ENCODE measurements at places on chromosomes 7 and 10.

DNA sequence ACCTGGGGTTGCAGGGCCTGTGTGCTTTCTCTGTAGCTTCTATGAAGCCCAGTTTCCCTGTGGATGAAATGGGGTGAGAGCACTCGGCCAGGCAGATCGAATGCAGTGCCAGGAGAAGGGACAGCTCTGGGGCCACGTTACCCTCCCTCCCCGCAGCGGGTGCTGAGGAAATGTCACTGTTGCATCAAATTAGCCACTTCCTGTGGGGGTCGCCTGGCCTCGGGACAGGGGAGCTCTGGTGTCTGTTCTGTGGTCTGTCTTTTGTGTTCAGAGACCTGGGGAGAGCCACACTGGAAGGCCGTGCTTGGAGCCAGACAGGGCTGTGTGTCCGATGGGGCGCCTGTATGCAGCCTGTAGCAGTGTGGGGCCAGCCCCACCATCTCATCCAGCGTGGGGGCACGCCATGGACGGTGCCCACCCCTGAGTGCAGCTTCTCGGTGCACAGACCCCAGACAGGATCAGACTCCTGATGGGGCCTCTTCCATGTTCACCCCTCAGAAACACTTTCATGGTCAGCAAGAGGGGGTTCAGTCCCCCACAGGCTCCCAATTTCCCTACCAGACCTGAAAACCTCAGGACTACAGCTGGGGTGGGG, 13.6 kb downstream of the TTYH3 start:
- DNase-seq = peak; percentile 59

- DNase-seq = no peak
These were observed 16.3 kb upstream of the SLC29A4 start for GRCh38 chr7:5266191-5267028.

GRCh38 chr10:85603151-85603940, 763.2 kb downstream of the GRID1 start:
- no peak for DNase-seq

- DNase-seq = no peak
These were observed 134.7 kb upstream of the AKR1E2 start for GRCh38 chr10:4691301-4691700.

DNA sequence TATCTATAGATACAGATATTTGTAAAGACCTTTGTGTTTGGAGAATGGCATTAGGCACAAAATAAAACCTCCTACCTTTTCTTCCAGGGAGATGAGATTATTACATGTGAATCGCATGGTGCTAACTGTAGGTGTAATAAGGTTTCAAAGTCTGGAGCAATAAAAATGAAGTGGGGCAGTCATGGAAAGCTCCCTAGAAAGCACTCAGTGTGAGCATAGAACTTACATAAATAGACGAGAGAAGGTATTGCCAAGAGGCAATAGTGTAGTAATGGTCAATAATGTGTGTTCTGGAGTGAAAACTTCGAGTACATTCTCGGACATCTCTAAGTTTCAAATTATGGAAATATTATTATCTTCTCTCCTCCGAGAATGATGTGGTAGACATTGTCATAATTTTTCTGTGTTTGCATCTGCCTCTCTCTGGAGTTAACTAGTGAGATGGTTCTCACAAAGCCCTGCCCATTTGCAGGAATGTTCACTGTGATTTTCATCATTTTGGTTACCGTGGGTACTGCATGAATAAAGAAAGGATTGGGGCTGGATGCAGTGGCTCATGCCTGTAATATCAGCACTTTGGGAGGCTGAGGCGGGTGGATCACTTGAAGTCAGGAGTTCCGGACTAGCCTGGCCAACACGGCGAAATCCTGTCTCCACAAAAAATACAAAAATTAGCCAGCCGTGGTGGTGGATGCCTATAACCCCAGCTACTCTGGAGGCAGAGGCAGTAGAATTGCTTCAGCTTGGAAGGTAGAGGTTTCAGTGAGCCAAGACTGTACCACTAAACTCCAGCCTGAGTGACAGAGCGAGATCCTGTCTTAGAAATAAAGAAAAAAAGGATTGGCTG, 10.6 kb downstream of the VIM start:
- DNase-seq = no peak

DNA sequence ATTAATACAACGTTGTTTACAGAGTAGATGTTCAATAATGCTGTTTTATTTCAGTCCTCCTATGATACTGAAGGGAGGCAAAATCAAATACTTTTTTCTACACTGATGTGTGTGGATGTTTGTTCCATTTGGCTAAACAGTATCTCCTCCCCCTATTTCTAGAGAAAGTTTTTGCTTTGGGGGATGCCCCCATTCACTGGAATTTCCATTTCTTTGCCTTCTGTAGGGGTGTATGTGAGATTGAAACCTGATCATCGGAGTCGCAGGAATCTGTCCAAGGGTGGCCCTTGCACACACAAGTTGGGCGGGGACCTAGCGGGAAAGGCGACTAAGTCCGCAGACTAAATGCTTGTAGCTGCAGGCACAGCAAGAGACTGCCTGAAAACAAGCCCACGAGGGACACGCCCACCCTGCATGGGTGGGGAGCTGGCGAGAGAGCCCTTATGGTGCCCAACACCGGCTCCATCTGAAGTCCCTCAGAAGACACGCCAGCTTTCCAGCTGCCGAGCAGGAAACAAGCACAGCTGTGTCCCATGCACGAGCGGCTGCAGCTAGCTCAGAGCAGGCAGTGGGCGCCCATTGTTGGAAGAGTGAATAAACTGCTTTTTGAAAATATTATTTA, 58.0 kb downstream of the ESYT2 start:
- DNase-seq = no peak

DNA sequence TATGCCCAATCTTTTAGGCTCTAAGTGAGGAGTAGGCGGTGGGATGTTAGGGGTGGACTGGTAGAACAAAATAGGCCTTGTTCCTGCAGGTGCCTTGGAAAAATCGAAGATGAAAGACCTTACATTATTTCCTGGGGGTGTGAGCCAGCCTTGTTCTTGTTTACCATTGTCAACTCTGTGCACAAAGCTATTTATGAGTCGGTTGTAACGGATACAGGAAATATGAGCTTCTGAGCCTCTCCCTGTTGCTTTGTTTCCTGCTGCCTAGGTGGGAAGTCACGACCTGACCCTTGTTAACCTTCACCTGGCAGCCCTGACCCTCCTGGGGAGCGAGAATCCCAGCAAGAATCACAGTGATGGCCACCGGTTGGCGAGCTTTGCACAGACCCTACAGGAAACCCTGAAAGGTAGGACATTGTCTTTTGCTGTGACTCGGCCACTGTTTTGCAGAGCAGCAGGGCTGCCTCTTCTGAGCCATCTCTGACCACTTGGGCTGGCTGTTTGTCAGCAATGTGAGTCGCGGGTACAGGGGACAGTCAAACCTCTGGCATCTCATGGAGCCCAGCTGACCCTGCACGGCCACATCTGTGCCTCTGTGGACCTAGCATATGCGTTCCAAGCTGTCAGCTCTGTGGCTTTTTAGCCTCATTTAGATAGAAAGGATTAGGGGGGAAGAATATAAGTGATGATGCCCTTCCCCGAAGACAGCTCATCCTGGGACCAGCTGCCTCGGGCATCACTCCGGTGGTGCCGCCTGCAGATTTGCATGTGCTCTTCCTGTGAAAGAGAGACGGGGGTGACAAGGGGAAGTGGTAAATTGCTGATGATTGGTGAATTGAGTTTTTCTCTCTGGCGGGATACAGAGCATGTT, 102.1 kb upstream of the ANLN start:
- DNase-seq = no peak

GRCh38 chr7:4713183-4713784, 31.2 kb downstream of the FOXK1 start:
- peak; percentile 67 for DNase-seq

DNA sequence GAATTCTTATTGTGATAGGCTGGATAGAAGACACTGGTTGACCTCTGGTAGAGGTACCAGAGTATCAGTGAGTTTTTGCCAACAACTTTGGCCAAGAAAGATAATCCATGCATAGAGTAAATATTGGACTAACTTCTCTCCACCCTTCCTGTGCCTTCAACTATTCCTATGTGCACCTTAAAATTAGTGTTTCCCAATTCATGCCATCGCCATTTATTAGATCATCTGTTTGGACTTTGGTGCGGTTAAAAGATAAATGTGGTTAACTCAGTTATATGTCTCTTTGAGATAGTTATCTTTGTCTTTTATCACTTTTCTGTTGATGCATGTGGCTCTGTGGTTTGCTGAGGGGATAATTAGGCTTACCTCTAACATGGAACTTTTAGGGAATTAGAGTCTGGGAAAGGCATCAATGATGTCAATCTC, 4.6 kb downstream of the PAPSS2 start:
- no peak for DNase-seq

DNA sequence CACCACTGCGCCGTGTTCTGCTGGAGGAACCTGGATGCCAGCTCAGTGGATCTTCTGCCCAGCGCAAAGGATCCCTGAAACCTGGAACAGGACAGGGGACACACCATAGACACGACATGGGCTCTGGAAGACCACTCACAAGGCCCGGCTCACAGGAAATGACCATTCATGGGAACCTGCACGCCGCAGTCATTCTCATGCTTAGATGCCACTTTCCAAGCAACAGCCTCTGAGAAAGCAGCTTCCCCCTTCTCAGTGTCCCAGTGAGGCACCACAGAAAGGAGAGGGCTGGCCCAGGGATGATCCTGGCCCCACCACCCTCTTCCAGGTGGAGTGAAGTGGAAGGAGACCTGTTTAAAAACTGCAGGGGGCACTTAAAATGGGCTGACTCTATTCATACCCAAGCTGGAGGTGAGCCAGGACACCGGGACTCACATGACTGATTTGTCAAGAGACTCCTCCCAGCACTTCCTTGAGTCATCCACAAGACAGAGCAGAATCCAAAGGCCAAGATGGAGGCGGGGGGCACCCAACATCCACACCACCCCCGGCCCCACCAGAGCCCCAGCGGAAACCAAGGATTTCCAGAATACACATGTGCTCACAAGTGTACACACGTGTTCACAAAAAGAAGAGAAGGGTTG, 11.2 kb downstream of the CTBP2 start:
- no peak for DNase-seq

DNA sequence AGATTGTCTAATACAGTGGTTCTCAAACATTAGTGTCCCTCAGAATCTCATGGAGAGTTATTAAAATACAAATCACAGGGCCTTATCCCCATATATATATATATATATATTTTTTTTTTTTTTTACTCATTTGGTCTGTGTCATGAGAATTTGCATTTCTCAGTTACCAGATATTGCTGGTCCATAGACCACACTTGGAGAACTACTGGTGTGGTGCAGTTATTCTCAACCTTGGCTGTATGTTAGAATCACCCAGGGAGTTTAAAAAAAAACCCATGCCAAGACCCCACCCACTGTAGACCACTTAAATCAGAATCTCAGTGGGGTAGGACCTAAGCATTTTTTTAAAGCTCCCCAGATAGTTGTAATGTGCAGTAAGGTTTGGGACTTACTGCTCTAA, 179.9 kb downstream of the AUTS2 start:
- no peak for DNase-seq

GRCh38 chr7:23129036-23129435, 23.5 kb downstream of the KLHL7 start:
- DNase-seq = no peak

DNA sequence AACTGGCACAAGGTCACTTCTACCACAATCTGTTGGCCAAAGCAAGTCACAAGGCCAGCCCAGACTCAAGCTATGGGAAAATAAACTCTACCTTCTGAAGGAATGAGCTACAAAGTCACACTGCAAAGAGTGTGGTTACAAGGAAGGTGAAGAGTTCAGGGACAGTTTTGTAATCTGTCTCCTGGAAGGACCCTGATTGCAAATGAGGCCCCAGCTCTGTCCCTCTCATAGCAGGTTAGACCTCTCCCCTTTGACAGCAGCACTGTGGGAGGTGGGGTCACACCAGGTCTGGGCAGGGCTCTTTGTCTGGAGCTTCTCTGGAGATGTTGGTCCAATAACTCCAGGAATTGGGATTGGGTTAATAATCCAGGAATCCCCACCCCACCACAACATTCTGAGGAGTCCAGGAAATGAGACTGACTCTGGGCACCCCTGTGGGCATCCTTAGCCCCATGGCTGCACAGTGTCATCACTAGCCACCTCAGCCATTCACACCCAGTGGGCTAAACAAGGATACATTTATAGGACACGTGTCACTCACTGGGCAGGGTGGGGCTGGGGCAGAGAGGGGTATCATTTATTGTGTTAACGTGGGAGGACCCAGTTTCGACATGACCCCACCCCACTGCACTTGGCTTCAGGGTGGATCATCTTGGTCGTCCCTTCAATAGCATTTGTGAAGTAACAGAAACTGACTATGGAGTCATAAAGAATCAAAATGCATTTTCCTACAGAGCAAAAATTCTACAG, 23.7 kb upstream of the C10orf105 start:
- no peak for DNase-seq

GRCh38 chr10:71836596-71836974, 14.5 kb downstream of the PSAP start:
- DNase-seq = no peak

GRCh38 chr10:78397786-78398185, 364.1 kb downstream of the RPS24 start:
- DNase-seq = no peak

DNA sequence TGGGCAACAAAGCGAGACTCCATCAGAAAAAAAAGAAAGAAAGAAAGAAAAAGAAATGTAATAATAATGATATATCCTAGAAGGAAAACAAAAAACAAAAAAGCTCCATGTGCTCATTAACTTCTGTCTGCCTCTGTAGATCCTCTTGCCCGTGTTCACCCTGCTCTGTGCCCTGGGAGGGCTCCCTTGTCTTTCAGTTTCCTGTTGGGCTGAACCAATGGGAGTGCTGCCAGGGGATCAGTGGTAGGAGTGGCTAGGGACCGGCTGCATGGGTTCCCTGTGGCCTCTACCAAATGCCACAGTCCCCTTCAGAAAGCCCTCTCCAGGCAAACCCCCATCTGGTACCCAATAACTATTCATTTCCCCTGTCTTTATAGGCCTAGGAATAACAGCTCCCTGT, 51.8 kb upstream of the PARD3 start:
- no peak for DNase-seq

DNA sequence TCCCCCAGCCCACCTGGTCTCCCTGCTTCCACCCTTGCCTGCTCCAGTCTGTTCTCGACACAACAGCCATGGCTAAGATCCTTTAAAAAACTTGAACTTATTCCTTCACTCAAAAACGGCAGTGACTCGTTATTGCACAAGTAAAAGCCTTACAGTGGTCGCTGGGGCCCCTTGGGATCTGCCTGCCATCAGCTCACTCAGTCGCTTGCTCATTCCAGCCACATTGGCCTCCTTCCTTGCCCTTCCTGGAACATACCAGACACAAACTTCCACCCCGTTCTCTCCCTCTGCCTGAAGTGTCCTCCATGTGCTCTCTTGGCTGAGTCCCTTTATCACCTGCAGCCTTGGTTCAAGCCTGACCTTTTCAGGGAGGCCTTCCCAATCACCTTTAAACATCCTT, 4.7 kb downstream of the CCNY start:
- DNase-seq = no peak

- no peak for DNase-seq
These were observed 91.3 kb downstream of the DGKI start for GRCh38 chr7:137755427-137755826.

GRCh38 chr7:158534598-158534997, 53.0 kb downstream of the PTPRN2 start:
- DNase-seq = no peak

GRCh38 chr7:148245381-148245780, 345.2 kb upstream of the C7orf33 start:
- DNase-seq = no peak
